ENCODE measurements at places on chromosomes 6 and 20.

DNA sequence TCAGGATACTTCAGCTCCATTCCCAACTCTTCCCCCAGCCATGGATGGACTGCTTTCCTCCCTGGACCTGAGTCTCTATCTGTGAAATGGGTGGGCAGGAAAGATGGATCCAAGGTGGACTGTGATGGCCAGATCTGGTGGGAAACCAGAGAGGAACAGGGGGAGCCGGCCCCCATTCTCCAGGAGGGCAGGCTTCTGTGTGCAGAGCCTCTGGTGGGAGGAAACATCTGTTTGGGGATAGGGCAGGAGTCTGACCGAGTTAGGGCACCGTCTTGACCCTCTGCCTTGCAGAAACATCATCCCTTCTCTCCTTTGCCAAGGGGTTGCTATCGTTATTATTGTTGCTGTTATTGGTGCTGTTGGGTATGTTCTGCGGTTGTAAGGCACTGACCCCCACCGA, 91.5 kb downstream of the TOX2 start:
- no peak for DNase-seq

DNA sequence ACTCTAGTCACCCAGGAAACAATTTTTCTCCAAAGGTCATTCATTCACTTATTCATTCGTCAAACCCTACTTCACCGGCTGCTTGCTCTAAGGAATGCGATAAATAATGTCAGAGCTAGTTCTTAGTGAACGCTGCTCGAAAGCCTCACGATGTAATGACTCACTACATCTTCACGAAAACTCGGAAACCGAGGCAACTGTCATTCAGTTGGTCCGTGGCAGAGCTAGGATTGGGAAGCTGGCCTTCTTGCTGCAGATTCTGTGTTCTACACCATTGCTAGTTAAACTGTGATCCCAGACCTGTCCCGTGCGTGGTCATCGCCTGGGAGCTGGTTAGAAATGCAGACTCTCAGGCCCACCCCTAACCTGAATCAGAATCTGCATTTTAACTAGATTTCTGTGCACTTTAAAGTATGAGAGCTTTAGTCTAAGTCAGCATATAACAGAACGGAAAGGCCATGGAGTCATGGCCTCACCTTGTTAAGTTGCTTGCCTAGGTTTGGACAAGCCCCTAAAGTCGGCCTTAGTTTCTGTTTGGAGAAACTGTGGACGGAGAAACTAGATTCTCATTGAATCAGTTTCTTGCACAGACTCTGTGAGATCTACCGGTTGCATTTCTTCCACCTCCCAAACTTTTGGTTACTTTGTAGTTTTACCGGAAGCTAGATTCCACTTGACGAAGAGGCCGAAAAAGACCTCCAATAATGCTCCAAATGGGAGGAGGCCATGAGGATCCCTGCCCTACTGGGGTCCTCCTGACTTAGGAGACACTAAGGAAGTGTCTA, 651 bp upstream of the CCND3 start:
- peak; percentile 87 for DNase-seq

DNA sequence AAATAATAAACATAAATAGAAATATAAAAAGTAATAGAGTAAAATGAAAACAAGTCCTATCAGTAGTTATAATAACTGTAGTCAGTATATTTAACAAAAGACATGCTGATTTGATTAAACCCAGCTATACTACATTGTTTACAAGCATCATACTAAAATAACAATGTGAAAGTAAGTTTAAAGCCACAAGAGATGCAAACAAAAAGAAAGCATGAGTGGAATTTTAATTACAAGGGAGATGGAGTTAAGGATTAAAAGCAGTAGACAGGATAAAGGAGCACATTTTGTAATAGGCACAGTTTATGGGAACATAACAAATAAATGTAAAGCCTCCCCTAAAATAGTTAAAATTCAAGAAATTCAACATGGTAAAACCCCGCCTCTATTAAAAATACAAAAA, 41.5 kb downstream of the SENP6 start:
- DNase-seq = no peak

- DNase-seq = no peak
Measured at GRCh38 chr6:30940361-30940986, at the start of gene MUCL3. Gene MUCL3, plus strand, starts transcription at chr6:30940973. Its CDS starts 27 bp downstream, at chr6:30941000.

DNA sequence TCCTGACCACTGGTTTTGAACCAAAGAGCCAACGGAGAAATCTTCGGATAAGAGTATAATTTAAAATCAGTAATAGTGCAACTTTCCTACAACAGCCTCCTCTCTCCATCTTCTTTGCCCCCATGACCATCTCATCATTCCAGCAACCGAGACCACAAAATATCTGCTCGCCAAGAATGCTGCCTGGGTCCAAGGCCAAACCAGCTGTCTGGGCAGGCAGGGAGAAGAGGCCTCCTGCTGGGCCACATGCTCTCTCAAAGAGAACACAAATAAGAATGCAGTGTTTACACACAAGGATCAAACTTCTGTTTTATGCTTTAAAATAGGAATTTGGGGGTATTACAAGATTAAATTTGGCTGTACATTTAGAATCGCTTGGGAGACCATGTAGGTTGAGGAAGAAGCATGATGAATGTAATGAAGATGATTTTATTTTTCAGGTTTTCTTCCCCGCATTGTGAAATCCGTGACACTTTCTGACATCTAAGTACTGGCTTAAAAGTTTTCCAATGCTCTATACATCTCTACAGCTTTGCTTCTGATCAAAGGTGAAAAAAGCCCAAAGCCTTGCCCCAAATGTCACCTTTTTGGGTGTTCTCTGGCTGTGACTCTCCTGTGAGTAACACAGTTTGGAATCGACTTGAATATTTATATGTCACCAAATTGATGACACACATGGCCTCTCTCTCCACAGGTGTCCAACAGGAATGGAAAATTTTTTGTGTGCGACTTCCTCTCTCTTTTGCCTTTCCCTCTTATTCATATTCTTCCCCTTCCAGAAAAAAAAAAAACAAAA, 79.4 kb upstream of the PROKR2 start:
- no peak for DNase-seq

All from hippocampal formation (tissue), 2 donors.